ENCODE measurements at places on chromosomes 3 and 15.
A peak's percentile ranks its signal among the peaks of the same experiment; 100 is the strongest.

GRCh38 chr15:55990998-55991397 lies 2.4 kb downstream of the NEDD4 start:
- DNase-seq = no peak

- DNase-seq = no peak
These were observed 19.7 kb upstream of the CGNL1 start for GRCh38 chr15:57356636-57357035.

- peak; percentile 40 for DNase-seq
These were observed 77.0 kb downstream of the ITGA11 start for GRCh38 chr15:68354923-68355322.

GRCh38 chr3:12902181-12902999 lies 61.0 kb upstream of the RPL32 start:
- DNase-seq = no peak

- DNase-seq = no peak
These were observed 241.9 kb downstream of the ALCAM start for GRCh38 chr3:105608623-105609022.

DNA sequence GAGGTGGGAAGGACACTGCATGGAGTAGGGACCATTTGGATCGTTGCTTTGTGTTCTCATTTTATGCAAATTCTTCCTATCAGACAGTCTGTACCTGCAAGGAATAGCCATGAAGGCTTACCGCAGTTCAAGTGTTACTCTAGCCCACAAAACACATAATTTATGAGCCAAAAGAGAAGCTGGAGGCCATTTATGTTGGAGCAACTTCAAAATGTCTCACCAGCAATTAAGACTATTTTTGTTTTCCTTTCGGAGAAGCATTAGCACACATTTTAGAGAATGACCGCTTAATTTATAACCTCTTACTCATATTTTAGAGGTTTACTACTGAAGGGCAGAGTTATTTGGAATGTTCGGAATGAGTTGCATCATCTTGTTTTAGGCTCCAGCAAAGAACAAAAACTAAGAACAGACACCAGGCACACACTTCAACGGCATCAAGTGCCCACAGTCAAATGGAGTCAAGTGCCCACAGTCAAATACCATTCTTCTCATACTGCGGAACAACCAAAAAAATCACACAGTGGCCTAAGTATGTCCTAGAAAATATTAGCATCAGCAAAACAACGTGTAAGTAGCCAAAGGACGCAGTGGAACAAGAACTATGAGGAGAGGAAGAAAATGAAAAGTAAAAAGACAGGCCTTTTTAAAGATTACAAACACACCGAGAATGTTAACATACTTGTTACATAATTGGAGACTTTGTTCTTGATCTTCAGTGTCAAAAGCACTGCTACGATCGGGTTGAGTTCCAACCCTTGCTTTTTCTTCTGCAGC lies 17.5 kb upstream of the GOLGA8J start:
- DNase-seq = no peak

- no peak for DNase-seq
These were observed 119.3 kb downstream of the GLDN start for GRCh38 chr15:51460796-51461195.

- DNase-seq = no peak
These were observed 222.6 kb upstream of the NANOGP8 start for GRCh38 chr15:35307676-35308075.

DNA sequence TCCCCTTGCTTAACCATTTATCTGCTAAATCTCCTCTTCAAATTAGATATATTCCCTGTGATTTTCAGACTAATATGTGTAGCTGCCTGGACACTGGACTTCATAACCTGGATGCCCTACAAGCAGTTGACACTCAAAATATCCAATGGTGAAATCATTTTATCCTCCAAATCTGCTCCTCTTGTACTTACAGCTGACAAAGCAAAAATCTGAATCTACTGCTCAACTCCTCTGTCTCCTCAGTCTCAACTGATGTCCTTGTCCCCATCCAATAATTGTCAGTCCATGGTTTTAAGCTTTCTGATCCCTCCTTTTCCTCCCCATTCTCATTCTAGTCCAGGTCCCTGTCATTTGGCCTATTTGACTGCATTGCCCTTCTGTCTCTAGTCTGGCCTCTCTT lies 411.8 kb downstream of the TBC1D5 start:
- no peak for DNase-seq

GRCh38 chr3:447671-448070 lies 251.1 kb downstream of the CHL1 start:
- DNase-seq = no peak

DNA sequence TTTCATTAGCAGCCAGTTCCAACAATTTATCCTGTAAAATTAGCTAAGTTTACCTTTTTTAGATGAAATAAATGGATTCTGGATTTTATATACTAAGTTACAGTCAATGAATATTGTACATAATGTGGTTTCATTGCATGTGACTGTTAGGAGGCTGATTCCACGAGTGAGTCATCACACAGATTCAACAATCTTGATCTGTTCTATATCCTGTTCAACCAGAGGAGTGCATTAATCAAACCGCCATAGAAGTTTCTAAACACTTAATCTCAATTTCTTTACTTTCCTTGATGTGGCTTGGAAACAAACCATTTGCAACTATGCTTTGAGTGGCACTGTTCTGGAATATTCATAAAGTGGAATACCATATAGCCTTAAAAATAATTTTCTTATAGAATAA lies 15.3 kb downstream of the DNAJC13 start:
- DNase-seq = no peak

- no peak for DNase-seq
These were observed 9.4 kb upstream of the ANPEP start for GRCh38 chr15:89823836-89824606.

- no peak for DNase-seq
These were observed 18.3 kb upstream of the NTRK3 start for GRCh38 chr15:88274553-88275460.

- no peak for DNase-seq
These were observed 35.7 kb downstream of the SQOR start for GRCh38 chr15:45670511-45670910.

DNA sequence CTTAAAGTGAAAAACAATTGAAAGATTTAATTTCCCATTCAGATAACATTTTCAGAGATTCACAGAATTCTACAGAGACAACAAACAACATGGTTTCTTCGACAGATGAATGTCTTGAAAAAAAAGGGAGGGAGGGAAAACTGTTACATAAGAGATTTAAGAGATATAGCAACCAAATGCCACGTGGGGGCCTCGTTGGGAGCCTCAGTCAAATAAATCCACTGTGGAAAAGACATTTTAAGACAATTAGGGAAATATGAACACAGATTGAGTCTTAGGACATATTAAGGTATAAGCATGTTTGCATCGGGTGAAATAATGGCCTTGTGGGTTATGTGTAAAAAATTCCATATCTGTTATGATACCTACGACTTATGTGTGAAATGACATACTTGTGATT lies 5.0 kb upstream of the PRRT3 start:
- DNase-seq = no peak

GRCh38 chr3:176341963-176342362 lies 855.3 kb downstream of the TBL1XR1 start:
- no peak for DNase-seq

DNA sequence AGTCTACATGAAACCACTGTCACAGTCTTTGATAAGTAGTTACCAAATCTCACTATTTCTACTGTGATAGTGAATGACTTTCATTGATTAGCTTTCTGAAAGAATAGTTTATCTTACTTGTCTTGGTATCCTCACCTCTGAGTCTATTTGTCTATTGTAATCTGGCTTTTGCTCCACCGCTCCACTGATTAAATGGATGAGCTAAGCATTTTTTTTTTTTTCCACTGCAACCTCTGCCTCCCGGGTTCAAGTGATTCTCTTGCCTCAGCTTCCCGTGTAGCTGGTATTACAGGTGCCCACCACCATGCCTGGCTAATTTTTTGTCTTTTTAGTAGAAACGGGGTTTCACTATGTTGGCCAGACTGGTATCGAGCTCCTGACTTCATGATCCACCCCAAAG lies 12.9 kb downstream of the BBS4 start:
- DNase-seq = no peak

GRCh38 chr3:119311081-119311925 lies 17.1 kb downstream of the ARHGAP31 start:
- DNase-seq = no peak

DNA sequence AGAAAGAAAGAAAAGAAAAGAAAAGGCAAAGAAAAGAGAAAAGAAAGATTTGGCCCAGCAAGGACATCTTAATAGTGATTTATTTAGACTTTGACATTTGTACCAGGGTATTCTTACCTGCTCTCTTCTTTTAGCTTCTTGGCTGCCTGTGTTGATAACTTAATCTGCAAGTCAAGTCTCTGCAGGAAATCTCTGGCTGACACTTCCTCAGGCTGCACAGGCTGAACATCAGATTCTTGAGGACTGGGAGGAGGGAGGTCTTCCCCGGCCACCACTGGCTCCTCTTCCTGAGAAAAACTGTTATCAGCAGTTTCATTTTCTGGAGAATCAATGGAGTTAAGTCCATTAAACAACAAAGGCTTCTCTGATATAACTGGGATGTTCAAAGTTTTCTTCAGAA lies 12.8 kb downstream of the LYSMD2 start:
- no peak for DNase-seq

GRCh38 chr3:150357923-150358607 lies 50.0 kb upstream of the TSC22D2 start:
- no peak for DNase-seq

- peak; percentile 69 for DNase-seq
These were observed 5.1 kb downstream of the PPP1R2 start for GRCh38 chr3:195537995-195538394.

- DNase-seq = no peak
These were observed 35.9 kb downstream of the SATB1 start for GRCh38 chr3:18389108-18389733.

DNA sequence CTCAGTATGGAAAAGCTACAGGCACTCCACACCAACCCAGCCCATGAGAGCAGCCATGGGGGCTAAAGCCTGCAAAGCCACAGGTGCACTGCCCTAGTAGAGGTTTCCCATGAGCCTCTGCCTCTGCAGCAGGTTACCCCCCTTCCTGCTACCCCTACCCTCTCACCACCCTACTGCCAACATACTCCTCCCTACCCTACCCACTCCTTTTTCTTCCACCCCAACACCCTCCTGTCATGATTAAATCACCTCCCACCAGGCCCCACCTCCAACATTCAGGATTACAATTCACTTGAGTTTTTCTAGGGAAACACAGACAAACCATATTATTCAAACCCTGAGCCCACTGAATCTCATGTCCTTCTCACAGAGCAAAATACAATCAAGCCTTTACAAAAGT lies 88.4 kb downstream of the LMLN start:
- DNase-seq = no peak

- DNase-seq = no peak
These were observed 36.8 kb downstream of the SNTN start for GRCh38 chr3:63689285-63689684.

DNA sequence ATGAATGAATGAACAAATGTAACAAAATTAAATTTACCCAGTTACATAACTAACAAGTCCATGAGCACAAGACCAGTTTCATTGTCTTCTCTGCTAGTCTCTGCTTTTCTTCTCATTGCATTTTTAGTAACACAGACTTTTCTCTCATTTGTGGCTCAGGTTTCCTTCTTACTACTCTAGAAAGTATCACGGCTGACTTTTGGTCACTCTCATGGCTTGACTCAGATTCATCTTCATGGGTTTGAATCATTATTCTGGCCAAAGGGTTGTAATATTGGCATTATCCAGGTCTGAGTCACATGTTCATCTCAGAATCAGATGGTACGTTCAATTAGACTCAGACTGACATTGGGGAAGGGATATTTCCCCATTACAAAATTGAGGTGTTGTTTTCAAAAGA lies 121.5 kb upstream of the SATB1 start:
- DNase-seq = no peak

Measured in activated naive CD4-positive, alpha-beta T cell treated with anti-CD3 and anti-CD28 coated beads, Interleukin-2, amount 50 U/mL, for 72 hours (primary cell).